PC-9 (cell line): ENCODE measurements at places on chromosomes 5 and 9. TPM values are rescaled to one million over a fixed set of nuclear protein-coding genes. Genes with fewer than 3 reads are reported as not detected.

DNA sequence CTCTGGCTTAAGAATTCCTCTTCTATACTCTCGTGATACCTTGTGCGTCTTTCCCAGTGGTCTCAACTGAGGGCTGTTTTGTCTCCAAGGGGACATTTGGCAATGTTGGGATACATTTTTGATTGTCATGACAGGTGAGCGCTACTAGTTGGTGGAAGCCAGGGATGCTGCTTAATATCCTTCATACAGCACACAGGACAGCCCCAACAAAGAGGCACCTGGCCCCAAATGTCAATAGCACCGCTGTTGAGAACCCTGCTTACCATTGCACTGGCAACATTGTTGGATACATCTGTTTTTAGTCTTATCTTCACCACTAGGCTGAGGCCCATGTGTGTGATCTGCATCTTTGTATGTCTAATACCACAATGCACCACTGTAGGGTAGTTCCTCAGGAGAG is 114.1 kb downstream of the C9orf152 start:
- DNase-seq, result no peak

The CENPP gene
- total RNA-seq, result 7.6 and 10.0 TPM in 2 replicates

GRCh38 chr5:162762119-162762518 is 675.3 kb upstream of the CCNG1 start:
- no peak for DNase-seq

The LCN15 gene
- not detected in 2 replicates for total RNA-seq

DNA sequence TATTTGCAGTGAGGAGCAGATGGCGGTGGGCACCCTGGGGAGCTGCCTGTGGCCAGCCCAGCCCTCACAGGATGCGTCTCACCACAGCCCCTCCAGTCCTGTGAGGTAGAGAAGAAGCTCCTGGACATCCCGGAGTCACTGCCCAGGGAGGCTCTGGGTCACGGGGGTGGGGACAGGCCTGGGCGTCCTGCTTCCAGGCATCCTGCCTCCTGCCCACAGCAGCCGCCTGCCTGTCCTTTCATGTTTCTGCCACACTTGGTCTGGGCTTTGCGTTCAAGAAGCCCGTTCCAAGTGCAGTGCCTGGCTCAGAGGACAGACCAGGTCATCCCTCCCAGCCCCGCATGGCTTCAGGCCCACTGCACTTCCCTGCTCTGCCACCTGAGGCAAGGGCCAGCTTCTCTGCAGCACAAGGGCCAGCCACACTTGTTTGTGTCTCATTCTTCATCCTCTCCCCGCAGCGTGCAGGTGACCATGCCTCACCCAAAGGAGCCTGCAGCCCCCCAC is 38.2 kb downstream of the ZDHHC11B start:
- peak; percentile 31 for DNase-seq

DNA sequence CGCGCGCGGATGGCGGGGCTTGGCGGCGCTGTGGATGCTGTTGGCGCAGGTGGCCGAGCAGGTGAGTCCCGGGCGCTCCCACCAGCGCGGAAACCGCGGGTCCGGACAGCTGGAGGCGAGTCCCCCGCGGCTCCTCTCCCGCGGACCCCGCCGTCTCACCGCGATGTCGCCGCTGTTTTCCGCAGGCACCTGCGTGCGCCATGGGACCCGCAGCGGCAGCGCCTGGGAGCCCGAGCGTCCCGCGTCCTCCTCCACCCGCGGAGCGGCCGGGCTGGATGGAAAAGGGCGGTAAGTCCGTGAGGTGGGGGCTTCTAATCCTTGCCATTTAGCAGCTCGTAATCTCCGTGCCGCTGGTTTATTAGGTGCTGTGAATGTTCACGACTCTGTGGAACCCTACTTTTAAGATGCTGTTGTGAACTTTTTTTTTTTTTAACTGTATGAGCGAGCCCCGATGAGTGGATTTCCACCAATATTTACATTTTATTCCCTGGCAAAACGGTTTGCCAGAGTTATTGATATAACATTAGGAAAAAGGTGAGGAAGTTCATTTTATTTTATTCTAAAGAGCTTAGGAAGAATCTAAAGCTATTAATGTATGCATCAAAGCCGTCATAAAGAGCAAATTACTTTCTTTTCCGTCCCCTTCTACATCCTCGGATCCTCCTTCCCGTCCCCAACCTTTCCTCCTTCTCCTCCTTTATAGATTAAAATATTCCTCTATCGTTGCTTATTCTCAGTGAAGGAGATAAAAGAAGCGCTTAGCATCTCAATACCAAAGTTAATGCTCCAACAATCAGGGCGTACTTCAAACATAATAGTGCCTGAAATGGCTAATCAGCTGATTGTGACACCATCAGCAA is 579 bp downstream of the ADAMTS16 start:
- no peak for DNase-seq

DNA sequence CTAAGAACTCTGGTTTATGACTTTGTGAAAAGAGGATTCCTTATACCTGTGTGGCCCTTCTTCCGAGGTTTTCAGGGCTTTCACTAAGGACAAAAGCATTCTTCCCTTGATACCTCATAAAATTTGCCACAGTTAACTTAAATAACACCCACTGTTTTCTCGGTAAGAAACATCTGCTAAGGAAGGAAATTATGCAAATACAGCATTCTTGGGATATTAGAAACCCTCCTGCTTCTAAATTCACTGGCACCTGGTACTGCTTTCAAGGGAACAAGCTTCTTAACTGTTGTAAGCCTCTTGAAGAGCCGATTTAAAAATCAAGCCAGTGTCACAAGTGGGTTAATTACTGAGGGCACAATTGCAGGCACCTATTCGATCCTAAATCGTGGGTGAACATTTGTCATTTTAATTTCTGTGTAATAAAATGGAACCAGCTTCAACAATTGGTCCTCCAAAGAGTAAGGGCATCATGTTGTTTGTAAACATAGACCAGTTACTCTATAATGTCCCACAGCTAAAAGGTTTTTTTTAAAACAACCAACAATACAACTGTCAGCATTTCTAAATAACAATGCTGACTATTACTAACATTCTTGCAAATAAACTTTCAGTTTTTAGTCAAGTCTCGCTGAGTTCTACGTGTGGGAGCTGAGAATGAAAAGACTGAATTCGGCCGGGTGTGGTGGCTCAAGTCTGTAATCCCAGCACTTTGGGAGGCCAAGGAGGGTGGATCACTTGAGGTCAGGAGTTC is 26.6 kb downstream of the AK3 start:
- no peak for DNase-seq

GRCh38 chr9:134375011-134375390 is 48.7 kb downstream of the RXRA start:
- no peak for DNase-seq

DNA sequence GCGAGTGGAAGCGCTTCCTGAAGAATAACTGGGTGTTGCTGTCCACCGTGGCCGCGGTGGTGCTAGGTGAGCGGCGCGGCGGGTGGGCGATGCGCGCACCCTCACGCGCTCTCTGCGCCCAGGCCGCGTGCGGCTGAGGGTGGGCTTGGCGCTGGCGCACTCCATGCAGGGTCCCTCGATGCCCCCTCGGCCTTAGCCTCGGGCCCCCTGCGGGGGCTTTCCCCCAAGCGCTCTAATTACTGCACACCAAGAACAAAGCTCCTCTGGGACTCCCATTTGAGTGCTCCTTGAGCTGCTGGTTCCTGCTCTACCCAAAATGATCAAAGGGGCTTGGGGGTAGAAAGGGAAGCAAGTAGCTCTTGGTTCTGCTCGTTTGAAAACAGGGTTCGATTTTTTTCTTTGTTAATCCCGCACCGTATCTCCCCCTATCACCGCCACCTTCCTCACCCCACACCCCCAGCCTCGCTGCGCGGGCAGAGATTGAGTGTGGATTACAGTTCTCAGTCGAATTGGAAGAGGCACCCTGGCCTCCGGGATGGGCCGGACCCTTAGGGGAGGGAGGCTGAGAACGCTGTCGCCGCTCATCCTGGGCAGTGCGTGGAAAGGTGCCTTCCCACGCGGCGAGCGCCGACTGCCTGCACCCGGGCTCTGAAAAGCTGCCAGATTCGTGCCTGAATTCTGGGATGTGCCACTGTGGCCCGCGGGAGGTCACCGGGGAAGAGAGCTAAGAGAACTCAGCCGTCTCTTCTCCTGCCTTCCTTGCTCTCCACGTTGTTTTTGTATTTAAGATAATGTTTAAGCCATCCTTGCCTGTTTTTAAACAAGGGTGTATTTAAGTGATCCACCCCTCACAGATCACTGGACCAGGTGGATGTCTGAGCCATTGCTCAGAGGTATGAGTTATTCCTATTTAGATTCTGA is 697 bp downstream of the SLC1A1 start:
- no peak for DNase-seq

The XPA gene
- 11.6 and 17.4 TPM in 2 replicates for total RNA-seq

The CD72 gene
- total RNA-seq, result 3.2 and 4.1 TPM in 2 replicates

- DNase-seq, result no peak
Observed at GRCh38 chr5:142242272-142242671, 82.5 kb downstream of the SPRY4 start.

DNA sequence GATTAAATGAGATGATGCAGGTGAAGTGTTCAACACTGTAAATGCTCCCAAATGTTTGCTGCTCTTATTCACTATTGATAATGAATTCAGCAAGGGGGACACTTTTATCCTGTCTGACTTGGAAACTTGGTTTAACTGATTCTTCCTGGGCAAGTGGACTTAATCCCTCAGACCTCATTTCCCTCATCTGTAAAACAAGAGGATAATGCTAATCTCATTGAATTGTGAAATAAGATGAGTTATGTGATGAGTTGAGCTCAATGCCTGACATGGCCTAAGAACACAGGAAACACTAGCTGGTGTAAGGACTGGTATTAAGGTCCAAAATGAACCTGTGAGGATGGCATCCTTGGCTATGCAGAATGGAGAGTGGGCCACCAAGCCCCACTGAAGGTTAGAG is 23.3 kb downstream of the TNFSF15 start:
- no peak for DNase-seq

GRCh38 chr5:141402553-141403243 is at the start of gene PCDHGA9:
TSS of gene PCDHGA9 (plus strand) at chr5:141402778. CDS start at chr5:141402953, 175 bp downstream.
- peak; percentile 10 for DNase-seq

DNA sequence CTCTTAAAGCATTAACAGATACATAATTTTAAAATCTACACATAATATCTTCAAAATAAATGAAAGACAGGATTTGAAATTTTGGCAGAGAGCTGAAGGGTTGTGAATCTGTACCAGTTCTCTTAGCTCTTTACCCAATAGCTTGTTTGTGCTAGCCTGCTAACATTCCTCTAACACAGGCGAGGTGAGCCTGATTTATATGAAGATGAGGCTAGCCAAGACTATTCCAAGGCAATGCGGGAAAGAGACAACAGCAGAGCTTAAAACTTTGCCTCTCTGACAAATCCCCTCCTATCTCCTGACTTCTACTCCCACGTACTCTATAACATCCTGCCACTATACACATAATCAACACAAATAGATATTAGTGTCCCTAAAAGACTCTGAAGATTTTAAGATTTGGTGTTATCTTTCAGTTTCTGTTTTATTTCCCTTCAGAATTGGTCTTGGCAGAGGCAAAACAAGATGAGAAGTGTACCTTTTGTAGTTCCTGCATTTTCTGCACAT is 745.6 kb upstream of the ZNF608 start:
- DNase-seq, result no peak

GRCh38 chr9:108015690-108016089 is 526.1 kb upstream of the KLF4 start:
- no peak for DNase-seq

- no peak for DNase-seq
Observed at GRCh38 chr5:79305706-79306105, 69.8 kb downstream of the JMY start.

DNA sequence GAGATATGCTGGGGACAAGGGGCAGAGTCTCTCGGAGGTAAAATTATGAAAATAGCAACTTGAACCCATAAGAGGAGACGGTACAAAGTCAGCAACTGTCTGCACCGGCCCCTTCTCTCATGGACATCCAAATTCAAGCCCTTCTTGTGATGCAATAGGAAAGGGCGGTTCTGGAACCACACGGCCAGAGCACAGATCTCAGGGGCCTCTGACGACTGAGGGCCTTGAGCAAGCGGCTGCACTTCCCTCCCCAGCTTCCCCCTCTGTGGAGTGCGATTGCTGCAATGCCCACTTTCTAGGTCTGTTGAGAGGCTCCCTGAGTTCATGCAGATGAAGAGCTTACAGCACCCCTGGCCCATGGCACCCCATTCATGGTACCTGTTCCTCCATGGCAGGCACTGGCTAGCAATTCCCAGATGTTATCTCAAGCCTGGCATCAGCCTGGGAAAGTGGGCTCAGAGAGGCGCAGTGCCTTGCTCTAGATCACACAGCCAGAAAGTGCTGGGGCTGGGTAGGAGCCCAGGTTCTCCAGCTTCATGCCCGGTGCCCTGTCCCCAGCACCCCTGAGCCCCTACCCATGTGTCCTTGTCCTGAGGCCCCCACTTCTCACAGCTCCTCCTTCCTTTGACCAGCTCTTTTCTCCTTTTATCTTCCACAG is 17.7 kb upstream of the CPLX2 start:
- no peak for DNase-seq

- DNase-seq, result no peak
Observed at GRCh38 chr5:17381932-17382331, 116.1 kb upstream of the TAF11L2 start.

The ALDH7A1 gene
- total RNA-seq, result 109 and 111 TPM in 2 replicates

- DNase-seq, result peak; percentile 50
Observed at GRCh38 chr5:127076315-127077129, 3.2 kb upstream of the C5orf63 start.

The RASA1 gene
- total RNA-seq, result 55.0 and 66.6 TPM in 2 replicates

DNA sequence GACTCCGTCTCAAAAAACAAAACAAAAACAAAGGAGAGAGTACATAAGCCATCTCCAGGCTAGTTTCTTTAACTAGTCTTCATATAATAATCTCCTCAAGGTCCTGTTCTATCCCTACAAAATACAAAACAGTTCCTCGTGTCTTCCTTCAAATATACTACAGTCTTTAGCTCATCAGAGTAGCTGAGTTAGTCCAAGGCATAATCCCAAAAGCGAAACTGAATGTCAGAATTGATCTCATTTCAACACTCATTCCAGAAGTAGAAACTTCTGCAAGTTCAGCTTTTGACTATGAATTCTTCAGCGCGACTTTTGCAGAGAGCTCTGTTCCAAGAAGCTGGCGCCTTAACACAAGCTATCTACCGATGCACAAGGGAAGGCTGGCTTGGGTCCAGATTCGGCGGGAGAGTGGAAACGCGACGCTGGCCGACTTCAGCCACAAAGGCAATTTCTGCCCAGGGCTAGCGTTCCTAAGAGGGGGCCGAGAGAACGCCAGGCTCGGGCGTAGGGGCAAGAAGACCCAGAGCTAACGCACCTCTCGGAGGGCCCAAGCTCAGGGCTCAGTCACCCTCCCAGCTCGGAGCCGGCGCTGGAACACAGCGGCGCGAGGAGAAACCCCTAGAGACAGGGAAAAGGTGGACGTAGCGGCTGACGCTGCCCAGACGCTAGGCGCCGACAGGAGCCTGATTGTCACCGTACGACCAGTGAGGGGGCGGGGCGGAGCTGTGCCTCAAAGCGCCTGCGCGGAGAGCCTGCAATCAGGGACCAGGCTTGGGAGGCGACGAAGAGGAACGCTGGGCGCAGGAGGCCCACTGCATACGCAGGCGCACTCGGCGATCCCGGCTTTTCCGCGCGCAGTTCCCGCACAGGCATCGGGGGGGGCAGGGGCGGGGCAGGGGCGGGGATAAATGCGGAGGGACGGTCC is 469 bp upstream of the HSDL2 start:
- DNase-seq, result peak; percentile 100

The SHOC1 gene
- 0.20 TPM in 1 of 2 replicates, not detected in the other for total RNA-seq

The FAM120AOS gene
- total RNA-seq, result 27.8 and 34.6 TPM in 2 replicates
